Midbrain (tissue), 1 donor: ENCODE measurements at places on chromosomes 4 and X.

- no peak for DNase-seq
Observed at GRCh38 chr4:166078383-166078782, 205.3 kb downstream of the TLL1 start.

GRCh38 chrX:29941287-29941686 lies 274.1 kb upstream of the MAGEB2 start:
- DNase-seq = no peak

GRCh38 chrX:84339507-84340364 lies 151.7 kb upstream of the RPS6KA6 start:
- peak; percentile 7 for DNase-seq

DNA sequence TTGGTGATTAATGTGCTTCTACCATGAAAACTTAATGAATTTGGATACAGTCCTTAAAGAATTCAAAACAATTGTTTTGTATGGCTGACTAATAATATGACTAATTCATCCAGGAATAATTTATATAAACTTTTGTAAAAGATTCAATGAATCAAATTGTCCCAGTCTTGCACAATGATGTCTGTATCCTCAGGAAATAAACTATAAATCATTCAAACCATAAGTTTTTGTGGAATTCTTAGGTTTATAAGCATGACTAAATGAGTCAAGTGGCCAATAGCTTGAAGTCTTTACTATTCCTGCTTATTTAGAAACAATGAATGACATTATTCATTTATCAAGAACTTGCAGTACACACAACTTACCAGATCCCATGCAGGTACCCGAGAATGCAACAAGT lies 935.0 kb upstream of the INTU start:
- DNase-seq = no peak

- no peak for DNase-seq
Observed at GRCh38 chrX:53606456-53606855, 80.1 kb downstream of the HUWE1 start.

- DNase-seq = no peak
Observed at GRCh38 chr4:87881115-87881514, 48.3 kb downstream of the MEPE start.

- no peak for DNase-seq
Observed at GRCh38 chr4:78581618-78582017, 30.0 kb downstream of the ANXA3 start.

DNA sequence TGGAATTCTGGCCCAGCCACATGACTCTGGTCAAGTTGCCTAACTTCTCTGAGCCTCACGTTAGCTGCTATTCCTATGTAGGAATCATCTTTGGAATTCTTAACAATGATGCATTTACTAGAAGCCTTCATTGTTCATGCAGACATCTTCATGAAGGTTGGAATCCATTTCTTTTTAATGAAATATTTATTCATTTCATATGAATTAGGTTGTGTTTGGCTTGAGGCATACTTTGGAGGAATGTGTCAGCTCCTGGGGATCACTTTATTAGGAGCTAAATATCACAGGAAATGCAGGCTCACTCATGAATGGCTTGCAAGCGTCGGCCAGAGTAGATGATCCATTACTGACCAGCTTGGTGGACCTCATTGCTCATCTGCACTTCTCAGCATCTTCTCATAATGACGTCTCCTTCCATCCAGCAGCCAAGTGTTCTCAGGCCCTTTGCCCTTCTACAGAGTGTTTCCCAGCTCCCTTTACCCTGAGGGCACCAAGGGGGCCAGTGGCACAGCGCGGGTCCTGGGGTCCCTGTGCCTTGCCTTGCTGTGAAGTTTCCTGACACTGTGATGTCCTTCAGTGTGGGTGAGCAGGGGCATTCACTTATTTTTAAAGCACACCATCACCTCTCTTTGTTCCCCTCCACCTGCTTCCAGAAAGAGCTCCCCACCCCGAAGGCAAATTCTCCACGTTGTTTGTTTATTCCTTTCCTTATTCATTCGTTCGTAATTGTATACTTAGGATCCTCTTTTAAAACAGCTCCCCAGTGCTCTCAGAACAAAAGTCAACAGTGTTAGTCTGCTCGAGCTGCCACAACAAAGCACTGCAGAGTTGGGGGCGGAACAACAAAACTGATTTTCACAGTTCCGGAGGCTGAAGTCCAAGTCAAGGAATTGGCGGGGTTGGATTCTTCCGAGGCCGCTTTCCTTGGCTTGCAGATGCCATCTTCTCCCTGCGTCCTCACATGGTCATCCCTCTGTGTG lies 106.8 kb downstream of the STK32B start:
- no peak for DNase-seq

DNA sequence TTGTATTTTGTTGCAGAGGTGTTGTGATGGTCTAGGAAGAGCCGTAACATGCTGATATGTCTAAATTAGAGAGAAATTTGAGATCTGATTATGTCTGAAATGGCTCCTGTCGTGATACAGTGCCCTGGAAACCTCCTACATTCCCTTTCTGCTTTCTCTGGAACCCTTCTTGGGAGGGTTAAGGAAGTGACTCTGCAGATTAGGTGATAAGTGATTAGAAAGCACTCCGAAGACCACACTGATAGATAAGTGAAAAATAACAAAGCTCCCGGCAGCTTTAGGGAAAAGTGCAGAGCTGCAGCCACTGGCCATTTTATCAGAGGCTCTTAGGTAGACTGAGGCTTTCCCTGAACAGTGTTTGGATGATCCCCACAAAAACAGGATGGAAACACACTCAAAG lies 110.6 kb downstream of the MGST2 start:
- no peak for DNase-seq

DNA sequence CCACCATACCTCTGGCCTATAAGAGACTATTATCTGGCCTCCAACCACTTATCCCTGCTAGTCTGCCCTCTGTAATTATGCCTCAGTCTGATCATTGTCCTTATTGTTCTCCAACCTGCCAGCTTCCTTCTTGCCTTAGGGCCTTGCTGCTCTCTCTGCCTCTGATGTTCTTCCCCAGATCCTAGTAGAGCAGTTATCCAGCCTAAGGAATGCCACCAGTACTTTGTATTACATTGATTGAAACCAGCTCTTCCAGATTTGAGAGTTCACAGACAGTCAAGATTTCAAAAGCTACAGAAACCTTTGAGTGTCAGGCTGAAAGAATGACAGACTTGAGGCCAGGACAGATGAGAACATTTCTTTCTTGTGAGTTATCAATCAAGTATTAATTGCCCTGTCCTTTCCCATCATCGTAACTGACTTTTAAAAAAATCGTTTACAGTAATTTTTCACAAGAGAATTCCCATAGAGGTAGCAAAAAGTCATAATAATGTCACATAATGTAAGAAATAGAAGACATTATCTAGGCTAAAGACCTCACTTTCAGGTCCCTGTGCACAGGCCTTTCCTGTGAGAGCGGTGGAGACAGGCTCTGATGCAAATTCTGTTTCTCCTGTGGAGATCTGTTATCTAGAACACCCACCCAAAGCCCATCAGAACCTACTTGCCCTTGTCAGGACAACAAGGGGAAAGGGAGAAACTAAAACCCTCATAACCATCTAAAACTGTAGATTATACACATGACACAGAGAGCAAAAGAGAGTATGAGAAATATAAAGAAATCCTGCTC lies 64.1 kb upstream of the GUCY1A1 start:
- DNase-seq = no peak

DNA sequence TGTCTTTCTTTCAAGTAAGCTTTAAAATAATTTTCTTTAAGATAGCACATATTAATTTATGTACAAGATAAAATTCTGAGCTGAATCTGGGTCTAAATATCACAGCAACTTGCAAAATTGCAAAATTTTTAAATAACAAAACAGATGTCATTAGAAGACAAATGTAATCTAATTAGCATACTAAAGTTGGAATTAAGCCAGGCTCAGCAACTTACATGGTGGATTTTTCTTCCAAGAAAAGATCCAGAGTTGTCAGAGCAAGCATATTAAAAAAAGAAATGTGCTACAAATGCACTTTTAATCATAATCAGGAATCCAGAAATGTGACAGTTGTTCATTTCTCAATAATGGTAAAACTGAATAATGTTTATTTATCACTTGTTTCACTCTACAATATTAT lies 906.9 kb upstream of the INTU start:
- DNase-seq = no peak

DNA sequence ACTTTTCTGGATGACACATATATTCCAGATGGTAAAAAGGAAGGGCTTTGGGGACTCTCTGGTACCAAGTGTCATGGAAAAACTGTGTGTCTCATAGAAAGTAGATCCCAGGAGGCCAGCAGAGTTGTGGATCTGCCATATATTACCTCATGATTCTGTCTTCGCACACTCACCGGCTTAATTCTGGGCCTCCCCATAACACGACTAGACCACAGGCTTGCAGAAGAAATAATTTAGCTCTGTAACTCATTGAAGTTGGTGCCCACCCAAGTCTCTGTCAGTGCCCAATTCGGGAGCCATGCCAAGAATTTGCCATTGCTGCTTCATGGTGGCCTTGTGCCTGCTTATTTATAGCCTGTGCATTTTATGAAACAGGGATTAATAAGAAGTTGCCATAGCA lies 104.5 kb downstream of the AR start:
- DNase-seq = no peak

GRCh38 chr4:47122592-47123291 lies 91.4 kb downstream of the GABRB1 start:
- DNase-seq = peak; percentile 83

DNA sequence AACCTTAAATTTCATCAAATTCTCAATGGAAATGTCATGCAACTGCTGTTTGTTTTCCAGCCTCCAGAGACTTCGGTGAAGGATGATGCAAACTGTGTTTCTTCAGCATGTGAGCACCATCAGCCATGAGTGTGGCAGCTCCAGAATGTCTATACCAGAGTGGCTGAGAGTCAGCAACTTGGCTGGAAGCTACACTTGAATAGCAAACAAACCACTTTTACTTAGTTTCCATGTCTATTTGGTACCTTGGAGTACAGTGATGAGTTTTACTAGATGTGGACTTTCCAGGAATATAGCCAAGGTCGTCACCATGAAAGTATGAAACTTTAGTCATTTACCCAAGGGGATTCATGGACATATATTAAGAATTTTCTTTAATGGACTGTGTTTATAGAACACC lies 4.3 kb upstream of the IL21 start:
- no peak for DNase-seq

GRCh38 chr4:124866301-124866700 lies 153.8 kb upstream of the ANKRD50 start:
- no peak for DNase-seq

DNA sequence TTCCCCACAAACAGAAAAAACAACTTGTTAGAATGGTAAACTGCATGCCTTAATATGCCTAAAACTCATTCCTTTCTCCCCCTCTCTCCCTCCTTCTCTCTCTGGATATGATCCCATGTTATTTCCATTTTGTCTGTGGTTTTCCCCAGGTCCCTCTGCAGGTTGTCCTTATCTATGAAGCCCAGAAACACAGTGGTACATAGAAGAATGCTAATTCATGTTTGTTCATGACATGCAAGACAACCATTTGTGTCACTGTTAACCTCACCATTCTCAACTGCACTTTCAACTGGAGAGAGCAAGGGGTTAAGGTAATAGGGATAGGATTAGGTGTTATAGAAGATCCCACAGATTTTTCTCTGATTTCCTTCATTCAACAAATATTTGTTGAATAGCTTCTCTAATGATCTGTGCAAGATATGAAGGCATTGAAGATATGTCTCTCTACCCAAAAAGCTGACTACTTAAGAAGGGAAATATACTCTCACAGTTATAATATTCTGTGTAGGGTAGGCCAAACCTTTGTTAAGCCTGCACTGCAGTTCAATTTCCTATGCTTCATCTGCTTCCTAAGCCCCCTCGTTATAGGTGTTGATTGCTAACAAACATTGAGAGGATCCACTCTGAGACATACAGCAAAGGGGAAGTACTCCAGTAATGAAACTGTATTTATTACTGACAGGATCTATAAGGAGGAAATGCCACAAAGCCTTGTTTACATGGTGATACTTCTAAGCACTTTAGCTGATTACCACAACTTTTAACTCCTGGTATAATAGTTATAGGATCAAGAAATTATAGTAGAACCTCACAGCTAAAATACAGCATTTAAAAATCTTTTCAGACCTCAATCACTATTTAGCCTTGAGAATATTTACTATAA lies 96.1 kb downstream of the FRYL start:
- no peak for DNase-seq

DNA sequence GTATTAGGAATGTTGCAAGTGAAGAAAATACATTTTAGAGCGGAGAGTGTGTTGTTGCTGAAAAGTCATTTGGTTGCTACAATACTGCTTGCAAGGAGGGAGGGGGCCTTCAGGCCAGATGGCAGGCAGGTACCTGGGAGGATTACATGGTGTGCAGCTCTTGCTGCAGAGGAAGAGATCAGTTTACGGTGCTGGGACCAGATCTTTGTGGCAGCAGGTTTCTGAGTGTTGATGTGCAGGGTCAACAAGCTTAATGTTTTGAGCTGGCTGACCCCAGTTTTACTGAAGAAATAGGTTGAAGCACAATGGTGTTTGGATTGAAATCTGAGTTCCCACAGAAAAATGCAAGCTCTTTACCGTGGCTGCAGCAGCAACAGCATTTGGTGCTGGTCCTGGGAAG lies 96.4 kb upstream of the DDIT4L start:
- DNase-seq = no peak

DNA sequence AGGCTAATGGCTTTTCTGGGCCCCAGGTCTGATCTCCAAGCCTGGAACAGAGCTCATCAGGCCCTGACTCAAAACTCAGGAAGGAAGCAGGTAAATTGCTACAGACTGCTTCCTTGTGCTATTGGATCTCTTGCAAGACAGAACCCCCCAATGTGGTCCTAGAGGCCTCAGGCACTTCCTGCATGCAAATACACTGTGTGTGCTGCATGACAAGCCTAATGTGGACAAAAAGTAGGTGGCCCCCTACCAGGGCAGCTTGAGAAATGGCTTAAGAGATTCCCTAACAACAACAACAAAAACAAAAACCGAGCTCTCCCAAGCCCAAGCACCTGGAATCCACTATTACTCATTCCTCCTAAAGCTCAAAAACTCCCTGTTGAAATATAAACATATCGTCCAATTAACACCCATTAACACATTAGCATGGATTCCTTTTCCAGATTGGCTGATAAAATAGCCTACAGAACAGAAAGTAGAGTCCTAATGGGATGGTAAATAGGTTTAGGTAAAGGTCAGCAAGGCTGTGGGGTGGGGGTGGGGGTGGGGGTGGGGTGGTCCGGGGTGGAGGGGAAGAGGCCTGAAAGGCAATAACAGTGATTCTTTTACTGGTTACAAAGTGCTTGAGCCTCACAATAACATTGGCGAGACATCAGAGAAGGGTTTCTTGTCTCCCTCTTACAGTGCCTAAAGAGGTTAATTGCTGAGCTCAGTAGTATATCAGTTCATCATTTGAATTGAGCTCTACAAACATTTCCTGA lies 24.1 kb upstream of the FGF16 start:
- DNase-seq = no peak

DNA sequence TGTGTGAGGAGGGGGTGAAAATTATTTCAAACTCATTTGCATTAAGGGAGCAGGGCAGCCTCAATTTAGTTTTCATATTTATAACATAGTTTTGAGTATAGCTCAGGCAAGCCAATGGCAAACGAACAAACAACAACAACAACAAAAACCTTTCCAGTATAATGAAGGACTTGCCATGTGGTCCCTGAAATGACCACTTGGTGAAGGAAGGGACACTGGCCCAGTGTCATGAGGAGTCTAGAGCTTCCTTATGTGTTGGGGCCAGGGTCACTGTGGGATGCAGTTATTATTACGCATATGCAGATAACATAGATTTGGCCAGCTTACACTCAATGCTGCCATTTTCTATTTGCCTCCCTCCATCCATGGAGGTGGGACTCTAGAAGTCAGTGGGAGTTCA lies 23.3 kb downstream of the NKX3-2 start:
- DNase-seq = no peak
